ENCODE measurements at places on chromosomes 12 and 14. TPM values are rescaled to one million over a fixed set of nuclear protein-coding genes. Genes with fewer than 3 reads are reported as not detected.

The TGFB3 gene
- total RNA-seq, result 54.4 TPM

The TPPP2 gene
- not detected for total RNA-seq

The GPR132 gene
- 7.6 TPM for total RNA-seq

The ARHGAP9 gene
- total RNA-seq, result 13.8 TPM

The DBX2 gene
- 0.74 TPM for total RNA-seq

The RPGRIP1 gene
- 0.79 TPM for total RNA-seq

The RXYLT1 gene
- total RNA-seq, result 17.7 TPM

The KRT2 gene
- total RNA-seq, result not detected

The PTGES3 gene
- 81.6 TPM for total RNA-seq

The PIANP gene
- not detected for total RNA-seq

The PRH2 gene
- total RNA-seq, result not detected

The KRT3 gene
- not detected for total RNA-seq

The AICDA gene
- 0.63 TPM for total RNA-seq

The ACOT6 gene
- not detected for total RNA-seq

The TDRD9 gene
- 0.72 TPM for total RNA-seq

The SMCO3 gene
- total RNA-seq, result not detected

The NRL gene
- total RNA-seq, result 4.3 TPM

The LRRK2 gene
- total RNA-seq, result 15.4 TPM

The RNASE3 gene
- not detected for total RNA-seq

The CLEC1B gene
- not detected for total RNA-seq

The GPRC5D gene
- not detected for total RNA-seq

The ITGA7 gene
- 140 TPM for total RNA-seq

The NEUROD4 gene
- total RNA-seq, result not detected

The CAPRIN2 gene
- total RNA-seq, result 18.0 TPM

The TCL1B gene
- total RNA-seq, result not detected

The ENDOU gene
- total RNA-seq, result 2.3 TPM

The LALBA gene
- total RNA-seq, result not detected

The ARHGDIB gene
- 259 TPM for total RNA-seq

The KRT75 gene
- total RNA-seq, result not detected

The NR4A1 gene
- total RNA-seq, result 74.9 TPM

The NUDT14 gene
- 22.3 TPM for total RNA-seq

The KCNH3 gene
- total RNA-seq, result 1.7 TPM

The DYNC1H1 gene
- total RNA-seq, result 541 TPM

The RFLNA gene
- 9.5 TPM for total RNA-seq

The B3GNT4 gene
- 0.37 TPM for total RNA-seq

The KLRG1 gene
- total RNA-seq, result 9.5 TPM

The MYL2 gene
- total RNA-seq, result not detected

The PLA2G1B gene
- not detected for total RNA-seq

The HSP90AA1 gene
- 848 TPM for total RNA-seq

The MAP3K9 gene
- 0.56 TPM for total RNA-seq

The TEX52 gene
- total RNA-seq, result not detected

Measured in omental fat pad (tissue), 4 donors.